ENCODE measurements at places on chromosomes 5 and 9.

DNA sequence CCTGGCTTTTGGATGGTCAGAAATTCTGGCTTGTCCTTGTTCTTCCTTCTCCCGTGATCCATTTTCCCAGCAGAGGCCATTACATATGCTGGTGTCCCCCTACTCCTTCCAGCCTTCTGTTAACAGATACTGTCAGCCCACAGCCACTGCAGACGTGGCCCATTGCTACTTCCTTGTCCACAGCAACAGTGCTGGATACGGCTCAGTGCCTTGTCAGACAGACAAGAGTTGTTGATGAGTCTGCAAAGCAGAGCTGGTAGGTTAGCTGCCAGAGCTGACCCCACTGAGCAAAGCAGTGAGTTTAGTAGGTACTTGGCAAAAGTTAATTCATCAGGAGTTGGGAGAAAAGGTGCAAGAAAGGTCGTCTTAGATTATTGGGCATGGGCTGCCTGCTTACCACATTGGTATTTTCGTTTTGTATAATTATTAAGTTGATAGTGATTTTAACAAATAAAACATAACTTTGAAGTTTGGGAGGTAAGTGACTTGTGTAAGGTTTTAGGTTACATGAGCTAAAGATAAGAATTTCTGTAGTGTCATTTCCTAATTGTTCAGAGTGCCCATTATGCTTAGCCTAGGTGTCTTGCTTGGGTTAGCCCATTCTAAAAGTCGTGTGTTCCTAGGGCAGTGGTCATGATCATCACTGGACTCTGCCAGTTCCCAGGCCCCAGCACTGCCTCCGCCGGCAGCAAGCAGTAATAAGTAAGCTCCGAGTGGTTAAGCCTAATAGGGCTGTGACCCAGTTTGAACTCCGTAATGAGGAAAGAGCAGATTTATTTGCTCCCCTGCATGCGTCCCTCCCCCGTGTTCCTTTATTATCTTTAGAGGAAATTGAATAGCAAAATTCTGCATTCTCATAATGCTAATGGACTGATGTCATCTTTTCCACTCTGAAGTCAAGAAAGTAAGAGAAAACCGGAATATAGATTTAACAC, 292.0 kb downstream of the FANCC start:
- no peak for DNase-seq

DNA sequence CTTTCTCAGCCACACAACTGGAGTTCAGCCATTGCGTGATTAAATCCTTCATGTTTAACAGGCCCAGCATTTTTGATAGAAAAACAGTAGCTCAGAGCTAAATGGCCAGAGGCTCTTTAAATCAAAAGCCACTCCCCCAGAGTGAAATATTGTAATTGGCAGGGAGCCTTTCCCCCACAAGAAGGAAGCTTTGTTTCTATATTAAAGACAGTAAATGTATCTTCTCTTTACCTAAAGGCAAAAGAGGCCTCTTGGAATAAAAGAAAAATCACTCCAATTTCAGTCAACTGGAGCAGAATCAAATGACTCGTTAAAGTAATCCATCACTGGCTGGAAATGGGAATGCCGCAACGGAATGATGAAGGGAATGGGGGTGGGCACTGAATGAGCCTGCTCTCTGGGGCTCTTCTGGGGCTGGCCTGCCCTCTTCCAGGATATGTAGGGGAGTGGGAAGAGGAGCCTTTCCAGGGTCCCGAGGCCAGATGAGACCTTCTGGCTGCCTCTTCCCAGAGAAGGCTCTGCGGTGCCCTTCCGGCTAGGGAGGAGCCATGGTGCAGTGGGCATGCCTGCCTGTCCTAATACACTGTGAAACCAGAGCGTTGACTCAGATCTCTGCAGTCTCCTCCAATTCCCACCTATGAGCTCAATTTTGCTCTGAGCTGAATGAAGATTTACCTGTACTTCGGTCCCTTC, 45.2 kb downstream of the ANKDD1B start:
- no peak for DNase-seq

DNA sequence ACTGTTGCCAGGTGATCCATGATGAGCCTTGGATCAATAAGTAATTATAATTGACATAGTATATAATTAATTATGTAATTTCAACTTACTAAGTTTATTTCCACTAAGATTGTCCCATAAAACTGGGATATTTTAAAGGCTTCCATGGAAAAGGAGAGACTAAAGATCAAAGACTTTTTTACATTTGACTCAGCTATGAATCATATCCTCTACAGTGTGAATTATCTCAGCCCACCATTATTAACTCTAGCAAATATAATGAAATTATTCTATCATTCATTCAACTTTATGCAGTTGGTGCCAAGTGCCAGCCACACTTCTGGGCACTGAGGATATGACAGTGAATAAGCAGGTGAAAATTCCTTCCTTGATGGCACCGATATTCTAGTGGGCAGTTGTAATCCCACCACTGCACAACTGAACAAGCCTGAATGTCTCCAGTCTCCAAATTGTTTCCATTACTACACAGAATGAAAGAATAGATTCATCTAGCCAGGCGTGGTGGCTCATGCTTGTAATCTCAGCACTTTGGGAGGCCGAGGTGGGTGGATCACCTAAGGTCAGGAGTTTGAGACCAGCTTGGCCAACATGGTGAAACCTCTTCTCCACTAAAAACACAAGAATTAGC, 21.9 kb upstream of the TXN start:
- DNase-seq: no peak

- DNase-seq: no peak
Observed at GRCh38 chr5:160448886-160449285, 27.2 kb downstream of the PTTG1 start.

DNA sequence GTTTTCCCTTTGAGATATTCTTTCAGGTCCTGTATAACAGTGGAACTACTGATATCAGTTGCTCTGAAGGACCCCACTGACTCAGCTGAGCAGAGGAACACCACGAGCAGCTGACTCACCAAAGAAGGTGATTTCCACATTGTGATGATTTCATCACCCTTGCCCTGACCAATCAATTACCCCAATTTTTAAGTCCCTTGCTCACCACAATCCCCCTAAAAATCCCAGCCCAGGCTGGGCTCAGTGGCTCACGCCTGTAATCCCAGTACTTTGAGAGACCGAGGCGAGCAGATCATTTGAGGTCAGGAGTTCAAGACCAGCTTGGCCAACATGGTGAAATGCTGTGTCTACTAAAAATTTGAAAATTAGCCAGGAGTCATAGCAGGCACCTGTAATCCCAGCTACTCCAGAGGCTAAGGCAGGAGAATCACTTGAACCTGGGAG, 125.3 kb upstream of the ABCA1 start:
- DNase-seq: no peak

- DNase-seq: no peak
Observed at GRCh38 chr5:115459855-115460341, 84.7 kb downstream of the FEM1C start.

DNA sequence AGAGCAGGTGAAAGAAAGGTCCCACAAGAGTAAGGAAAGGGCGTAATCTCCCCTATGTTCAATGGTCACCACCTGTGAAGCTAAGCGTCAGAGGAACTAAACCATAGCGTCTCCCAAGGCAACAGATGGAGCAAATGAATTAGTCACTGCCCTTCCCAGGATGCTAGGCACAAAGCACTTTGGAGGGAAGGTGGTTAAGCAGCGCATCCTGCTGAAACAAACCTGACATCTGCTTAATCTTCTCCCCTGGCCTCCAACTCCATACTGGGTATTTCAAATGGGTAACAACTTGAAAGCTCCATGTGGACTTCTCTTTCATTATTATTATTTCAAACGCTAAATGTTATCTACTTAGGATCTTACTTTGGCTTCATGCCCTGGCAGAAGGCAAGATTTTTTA, 227.3 kb downstream of the MLLT3 start:
- no peak for DNase-seq

All from stimulated activated CD8-positive, alpha-beta memory T cell treated with anti-CD3 and anti-CD28 coated beads, Interleukin-4, amount 100 ng/mL, for 1 hour (primary cell).